B cell (primary cell): ENCODE measurements at places on chromosomes 5 and 9.

GRCh38 chr5:97494465-97494864, 311.4 kb upstream of the RIOK2 start:
- no peak for DNase-seq

- no peak for DNase-seq
Measured at GRCh38 chr5:103305809-103306208, 47.2 kb downstream of the MACIR start.

DNA sequence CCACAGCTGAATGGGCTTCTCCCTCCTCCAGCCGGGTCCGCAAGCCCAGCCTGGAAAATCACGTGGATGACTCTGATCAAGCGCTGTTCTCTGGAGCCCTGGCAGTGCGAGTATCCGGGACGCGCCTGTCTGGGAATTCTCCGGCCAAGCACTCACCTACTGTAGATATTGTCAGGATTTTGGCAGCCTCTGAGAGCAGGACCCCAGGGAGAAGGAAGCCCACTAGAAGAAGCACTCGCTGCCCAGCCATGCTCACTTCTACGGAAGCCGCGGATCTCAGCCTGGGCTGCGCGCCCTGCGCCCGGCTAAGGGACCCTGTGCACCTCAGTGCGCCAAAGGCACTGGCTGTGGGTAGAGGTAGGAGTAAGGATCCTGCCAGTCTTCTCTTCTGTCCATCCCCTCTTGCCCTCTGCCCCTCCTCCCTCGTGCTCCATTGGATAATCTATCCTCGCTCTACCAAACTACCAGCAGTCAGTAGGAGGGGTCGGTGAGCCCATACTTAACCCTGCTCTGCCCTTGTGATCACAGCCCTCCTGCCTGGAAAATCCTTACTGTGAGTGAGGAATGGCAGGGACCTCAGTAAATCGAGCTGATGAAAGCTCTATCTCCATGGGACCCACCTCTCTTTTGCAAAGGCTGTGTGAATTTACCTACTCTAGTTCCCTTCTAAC, at the start of gene UGT3A2:
TSS of gene UGT3A2 (minus strand) at position 343 of the 671 bp plus-strand sequence. CDS start at position 250, 93 bp downstream.
- no peak for DNase-seq

GRCh38 chr9:136143215-136144001, 24.7 kb upstream of the TMEM250 start:
- DNase-seq = no peak

- no peak for DNase-seq
Measured at GRCh38 chr9:81028504-81028903, 660.8 kb downstream of the TLE1 start.

- DNase-seq = no peak
Measured at GRCh38 chr9:93223260-93224180, 39.6 kb downstream of the WNK2 start.

GRCh38 chr5:79890119-79890929, 100.7 kb downstream of the MTX3 start:
- no peak for DNase-seq

GRCh38 chr5:131323378-131323777, 59.5 kb downstream of the CDC42SE2 start:
- no peak for DNase-seq

DNA sequence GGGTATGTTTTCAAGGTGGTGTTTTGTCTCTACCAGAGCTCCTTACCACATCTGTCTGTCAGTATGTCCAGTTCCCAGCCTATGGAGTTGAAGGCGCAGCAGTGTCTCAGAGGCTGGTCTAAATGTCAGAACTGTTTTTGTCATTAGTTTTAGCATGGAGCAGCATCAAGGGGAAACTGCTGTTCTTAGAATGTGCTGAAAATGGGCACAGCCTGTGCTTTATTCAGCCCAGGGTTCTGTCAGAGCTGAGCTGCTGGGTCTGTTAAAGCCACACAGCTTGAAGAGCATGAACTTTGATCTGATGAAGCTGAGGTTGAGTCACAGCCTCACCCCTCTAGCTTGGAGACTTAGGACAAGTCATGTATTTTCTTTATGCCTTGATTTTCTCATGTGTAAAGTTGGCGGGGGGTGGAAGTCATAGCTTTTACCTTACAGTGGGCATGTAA, 71.9 kb downstream of the RALGPS1 start:
- DNase-seq = no peak

DNA sequence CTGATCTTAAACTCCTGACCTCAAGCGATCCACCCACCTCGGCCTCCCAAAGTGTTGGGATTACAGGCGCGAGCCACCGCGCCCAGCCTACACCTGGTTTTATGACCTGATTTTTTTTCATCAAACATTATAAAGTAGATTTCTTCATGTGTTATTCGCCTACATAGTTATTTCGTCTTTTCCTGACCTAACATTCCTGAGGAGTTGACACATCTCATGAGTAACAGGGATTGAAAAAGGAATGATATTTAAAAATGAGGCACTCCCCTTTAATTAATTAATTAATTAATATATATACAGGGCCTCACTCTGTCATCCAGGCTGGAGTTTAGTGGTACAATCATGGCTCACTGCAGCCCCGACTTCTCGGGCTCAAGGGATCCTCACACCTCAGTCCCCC, 20.2 kb upstream of the MTMR12 start:
- no peak for DNase-seq

- DNase-seq = no peak
Measured at GRCh38 chr9:119675951-119676350, 306.7 kb upstream of the BRINP1 start.

DNA sequence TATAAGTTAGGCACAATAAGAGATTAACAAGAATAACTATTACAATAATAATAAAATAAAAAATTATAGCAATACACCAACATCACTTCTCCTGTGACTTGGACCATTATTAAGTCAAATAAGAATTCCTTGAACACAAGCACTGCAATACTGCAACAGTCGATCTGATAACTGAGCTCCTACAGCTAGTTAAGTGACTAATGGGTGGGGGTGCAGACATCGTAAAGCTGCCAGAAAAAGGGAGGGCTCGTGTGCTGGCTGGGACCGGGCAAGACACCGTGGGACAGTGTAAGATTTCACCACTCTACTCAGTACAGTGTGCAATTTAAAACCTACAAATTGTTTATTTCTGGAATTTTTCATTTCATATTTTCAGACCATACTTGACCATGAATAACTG, 78.8 kb downstream of the SNX24 start:
- no peak for DNase-seq

DNA sequence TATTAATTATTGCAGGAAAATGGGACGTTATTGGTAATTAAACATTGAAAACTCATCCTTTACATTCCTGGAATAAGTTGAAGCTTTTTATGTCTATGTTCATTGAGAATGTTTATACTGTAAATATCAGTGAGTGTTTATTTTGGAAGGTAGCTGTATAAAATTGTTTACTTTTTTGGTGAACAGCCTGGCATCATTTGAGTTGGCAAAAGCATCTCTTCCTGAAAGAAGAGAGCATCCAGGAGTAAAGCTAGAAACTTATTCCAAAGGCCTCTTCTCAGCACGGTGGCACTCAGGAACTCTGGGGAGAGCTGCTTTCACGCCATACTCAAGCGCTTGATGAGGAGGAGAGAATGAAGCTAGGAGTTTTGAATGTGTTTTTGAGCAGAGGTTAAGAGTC, 79.9 kb downstream of the GAPVD1 start:
- DNase-seq = no peak

GRCh38 chr5:93246090-93246855, 334.7 kb downstream of the NR2F1-AS1 start:
- DNase-seq = no peak

DNA sequence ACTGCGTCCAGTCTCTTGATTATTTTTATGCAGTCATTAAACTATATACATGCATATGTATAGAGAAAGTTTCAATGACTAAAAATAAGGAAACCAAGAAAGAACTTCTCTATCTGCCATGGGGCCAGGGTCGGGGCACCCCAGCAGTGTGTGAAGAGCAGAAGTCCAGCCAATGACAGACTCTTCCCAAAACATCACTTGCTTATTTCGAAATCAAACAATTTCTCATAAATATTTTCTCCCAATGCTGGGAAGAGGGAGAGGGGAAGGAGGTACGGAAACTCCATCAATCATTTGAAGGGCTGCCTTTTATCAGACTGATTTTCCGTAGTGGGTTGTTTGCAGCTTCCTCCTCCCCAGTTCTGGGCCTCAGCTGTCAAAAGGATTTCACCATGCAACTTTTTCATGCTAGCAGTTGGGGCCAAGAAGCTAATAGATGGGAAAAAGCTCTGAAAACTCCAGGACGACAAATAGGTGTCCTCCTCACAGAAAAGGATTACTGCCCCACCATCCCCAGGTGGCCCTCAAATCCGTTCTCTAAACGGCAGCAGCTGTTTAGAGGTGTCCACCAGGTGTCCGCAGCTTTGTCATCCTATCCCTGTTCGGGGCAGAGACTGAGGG, 617 bp upstream of the FPGS start:
- DNase-seq = no peak

GRCh38 chr5:174990909-174991308, 266.5 kb downstream of the MSX2 start:
- DNase-seq = no peak

GRCh38 chr5:141681695-141682641, at the start of gene ARAP3:
TSS of gene ARAP3 (minus strand) at chr5:141682230. CDS start at chr5:141680486, 1,744 bp downstream.
- peak; percentile 54 for DNase-seq

GRCh38 chr5:33317271-33317670, 123.5 kb upstream of the TARS1 start:
- no peak for DNase-seq

DNA sequence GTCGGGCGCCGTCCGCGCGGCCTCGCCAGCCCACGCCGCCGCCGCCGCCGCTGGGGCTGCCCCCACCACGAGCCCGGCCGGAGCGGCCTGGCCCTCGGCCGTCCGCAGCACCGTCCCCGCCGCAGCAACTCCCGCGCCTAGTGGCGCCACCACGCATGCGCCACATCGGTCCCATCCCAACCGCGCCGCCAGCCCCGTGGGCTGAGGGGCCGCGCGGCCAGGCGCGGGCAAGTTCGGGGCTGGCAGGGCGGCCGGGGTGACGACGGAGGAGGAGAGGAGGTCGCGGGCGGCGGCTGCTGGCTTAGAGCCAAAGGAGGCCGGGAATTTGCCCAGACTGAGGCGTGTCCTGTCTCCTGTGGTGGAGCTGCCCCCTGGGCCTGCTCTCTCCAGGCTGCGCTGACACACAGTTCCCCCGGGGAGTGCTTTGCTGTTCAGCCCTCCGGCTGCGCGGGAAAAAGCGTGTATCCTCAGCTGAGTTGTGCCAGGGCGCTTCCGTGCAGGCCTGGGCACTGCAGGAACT, at the start of gene TUSC1:
TSS of gene TUSC1 (minus strand) at position 298 of the 520 bp plus-strand sequence. CDS start at position 166, 132 bp downstream.
- peak; percentile 47 for DNase-seq
